ENCODE measurements at places on chromosomes 13 and 19. TPM values are rescaled to one million over a fixed set of nuclear protein-coding genes. Genes with fewer than 3 reads are reported as not detected.

The CGB8 gene
- not detected for total RNA-seq

The KLK4 gene
- not detected for total RNA-seq

The NALCN gene
- 4.4 TPM for total RNA-seq

DNA sequence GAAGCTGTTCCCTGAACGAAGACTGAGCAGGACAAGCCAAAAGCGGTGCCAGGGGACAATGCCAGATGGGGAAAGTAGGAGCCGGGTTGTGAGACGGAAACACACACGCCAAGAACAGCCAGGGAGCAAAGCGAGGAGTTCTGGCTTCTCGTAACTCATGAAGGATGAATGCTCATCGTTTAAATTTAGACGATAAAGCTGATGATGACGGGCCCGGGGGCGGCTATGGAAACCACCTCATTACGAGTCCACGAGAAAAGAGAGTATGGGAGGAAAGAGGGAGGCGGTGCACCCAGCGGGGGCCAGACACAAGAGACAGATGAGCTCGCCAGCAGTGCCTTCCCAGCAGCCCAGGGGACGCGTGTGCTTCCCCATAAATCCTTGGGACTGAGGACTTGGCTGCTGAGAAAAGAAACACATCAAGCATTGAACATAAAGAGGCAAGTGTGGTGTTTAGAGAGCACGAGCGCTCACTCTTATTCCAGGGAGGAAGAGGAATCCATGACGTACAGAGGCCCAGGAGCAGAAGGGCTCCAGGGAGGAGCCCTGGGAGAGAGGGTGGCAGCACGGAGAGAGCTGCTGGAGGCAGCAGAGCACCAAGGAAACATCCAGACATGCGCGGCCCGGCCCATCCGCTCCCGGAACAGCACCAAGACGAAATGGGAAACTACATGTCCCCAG, 70.7 kb downstream of the EPS15L1 start:
- H3K27ac ChIP-seq = no peak overlapping the region
- H3K36me3 ChIP-seq = peaks cover 35% of the 10 kb centered on the region
- H3K4me1 ChIP-seq = no peaks in the 10 kb centered on the region
- H3K4me3 ChIP-seq = no peak overlapping the region

DNA sequence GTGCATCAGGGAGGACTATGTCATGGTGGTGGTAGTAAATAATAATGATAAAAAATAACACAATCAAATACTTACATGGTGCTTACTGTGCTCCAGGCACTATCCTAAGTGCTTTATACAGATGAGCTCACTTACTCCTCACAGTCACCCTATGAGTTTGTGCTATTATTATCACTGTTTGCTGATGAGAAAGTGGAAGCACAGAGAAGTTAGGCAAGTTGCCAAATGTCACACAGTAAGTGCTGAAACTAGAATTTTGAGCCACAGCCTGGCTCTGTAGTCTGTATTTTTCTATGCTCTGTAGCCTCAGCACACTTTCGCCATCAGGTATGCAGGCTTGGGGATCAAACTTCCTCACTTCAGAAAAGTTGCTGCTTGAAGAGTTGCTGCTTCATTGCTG, 46.6 kb downstream of the HTR2A start:
- H3K4me3 ChIP-seq = no peak overlapping the region
- H3K27me3 ChIP-seq = no peaks in the 10 kb centered on the region
- H3K4me1 ChIP-seq = no peaks in the 10 kb centered on the region
- no peaks in the 10 kb centered on the region for H3K36me3 ChIP-seq
- DNase-seq = no peak
- H3K27ac ChIP-seq = no peak overlapping the region

GRCh38 chr19:2127758-2128157, 23.6 kb downstream of the AP3D1 start:
- H3K4me3 ChIP-seq = no peak overlapping the region
- peaks cover 71% of the 10 kb centered on the region for H3K36me3 ChIP-seq
- no peaks in the 10 kb centered on the region for H3K4me1 ChIP-seq
- no peaks in the 10 kb centered on the region for H3K27me3 ChIP-seq
- no peak overlapping the region for H3K27ac ChIP-seq
- DNase-seq = no peak

DNA sequence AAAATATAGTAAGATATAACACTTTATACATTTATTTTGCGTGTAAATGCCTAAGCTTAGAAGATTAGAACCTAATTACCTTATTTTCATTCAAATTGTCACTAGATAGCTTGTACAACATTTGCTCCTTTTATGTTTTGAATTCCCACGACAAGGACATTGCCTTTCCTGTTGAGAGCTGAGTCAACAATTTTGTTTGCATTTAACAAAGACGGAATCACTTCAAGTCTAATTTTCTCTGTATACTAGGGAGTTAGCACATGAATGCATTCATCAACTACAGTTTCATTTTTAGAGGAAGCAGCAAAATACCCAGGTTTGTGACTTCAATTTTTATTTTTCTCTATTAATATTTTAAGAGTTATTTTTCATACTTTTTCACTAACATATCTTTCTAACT, 48.7 kb upstream of the PCCA start:
- DNase-seq = no peak
- H3K27me3 ChIP-seq = no peaks in the 10 kb centered on the region
- no peak overlapping the region for H3K27ac ChIP-seq

DNA sequence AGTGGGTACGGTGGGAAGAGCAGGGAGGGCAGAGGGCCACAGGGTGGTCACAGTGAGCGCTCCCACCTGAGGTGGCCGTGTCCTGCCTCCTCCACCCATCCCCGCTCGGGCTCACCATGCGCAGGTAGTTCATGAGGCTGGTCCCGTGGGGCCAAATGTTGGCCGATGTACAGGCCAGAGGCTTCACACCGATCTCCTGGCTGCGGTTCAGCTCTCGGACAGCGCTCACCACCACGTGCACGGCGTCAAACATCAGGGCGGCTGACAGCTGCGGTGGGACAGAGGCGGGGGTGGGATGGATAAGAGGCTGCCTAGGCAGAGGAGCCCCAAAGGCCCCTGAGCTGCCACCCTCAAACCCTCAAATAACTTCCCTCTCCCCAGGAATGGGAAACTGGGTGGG, 15.8 kb downstream of the GRIK5 start:
- DNase-seq = no peak
- H3K4me1 ChIP-seq = no peaks in the 10 kb centered on the region
- no peaks in the 10 kb centered on the region for H3K36me3 ChIP-seq
- no peaks in the 10 kb centered on the region for H3K27me3 ChIP-seq
- H3K4me3 ChIP-seq = no peak overlapping the region
- no peak overlapping the region for H3K27ac ChIP-seq

The TYROBP gene
- not detected for total RNA-seq

DNA sequence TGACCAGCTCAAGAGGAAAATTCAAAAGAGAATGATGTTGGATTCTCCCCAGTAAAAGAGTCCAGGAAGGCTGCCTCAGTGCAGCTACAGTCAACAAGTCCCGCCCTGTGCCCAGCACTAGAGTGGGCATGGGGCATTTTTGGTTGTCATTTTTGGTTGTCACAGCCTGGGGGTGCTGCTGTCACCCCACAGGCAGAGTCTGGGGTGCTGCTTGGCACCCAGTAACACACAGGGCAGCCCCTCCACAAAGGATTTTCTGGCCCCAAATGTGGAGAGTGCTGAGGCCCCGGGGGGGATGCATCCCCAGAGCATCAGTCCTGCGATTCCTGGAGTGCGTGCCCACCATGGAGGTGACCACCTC, 28.2 kb upstream of the TMEM255B start:
- H3K27ac ChIP-seq = no peak overlapping the region
- no peak overlapping the region for H3K4me3 ChIP-seq
- peaks cover 2% of the 10 kb centered on the region for H3K27me3 ChIP-seq
- no peaks in the 10 kb centered on the region for H3K36me3 ChIP-seq
- H3K4me1 ChIP-seq = no peaks in the 10 kb centered on the region

DNA sequence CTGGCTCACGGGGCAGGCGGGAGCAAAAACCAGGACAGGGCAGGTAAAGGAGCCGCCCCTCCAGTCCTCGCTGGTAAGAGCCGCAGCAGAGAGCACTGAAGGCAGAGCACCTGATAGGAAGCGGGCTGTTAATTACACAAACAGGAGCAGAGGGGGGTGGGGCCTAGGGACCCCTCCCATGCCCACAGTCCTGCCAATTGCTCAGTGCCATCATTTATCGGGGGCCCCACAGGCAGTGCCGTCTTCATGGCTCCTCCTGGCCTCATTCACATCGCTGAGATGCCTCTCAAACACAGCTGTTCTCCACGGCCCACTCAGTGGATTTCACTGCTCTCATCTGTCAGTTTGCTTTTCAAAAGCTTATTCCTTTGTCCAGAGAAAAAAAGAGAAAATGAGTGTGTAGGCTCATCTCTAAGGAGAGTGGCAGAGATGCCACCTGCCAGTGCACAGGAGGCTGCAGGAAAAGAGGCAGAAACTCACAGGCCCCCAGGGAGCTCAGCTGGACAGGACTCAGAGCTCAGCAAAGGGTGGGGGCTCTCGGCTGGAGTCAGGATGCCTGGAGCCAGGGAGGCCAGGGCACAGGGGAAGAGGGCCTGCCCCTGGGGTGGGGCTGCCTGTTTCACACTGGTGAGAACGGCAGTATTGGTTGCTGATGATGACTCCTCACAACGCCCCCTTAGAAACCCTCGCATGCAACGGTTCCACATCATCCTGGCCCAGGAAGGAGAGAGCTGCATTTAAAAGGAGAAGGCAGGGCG, 174.6 kb downstream of the COL4A1 start:
- H3K27me3 ChIP-seq = no peaks in the 10 kb centered on the region
- H3K4me3 ChIP-seq = no peak overlapping the region
- no peaks in the 10 kb centered on the region for H3K36me3 ChIP-seq
- no peak overlapping the region for H3K27ac ChIP-seq
- no peak for DNase-seq
- H3K4me1 ChIP-seq = peaks cover 22% of the 10 kb centered on the region

The GIPR gene
- total RNA-seq = not detected

The ZNF8 gene
- total RNA-seq = 6.3 TPM

The FAM83E gene
- total RNA-seq = 3.5 TPM

The ZNF559 gene
- 13.5 TPM for total RNA-seq

DNA sequence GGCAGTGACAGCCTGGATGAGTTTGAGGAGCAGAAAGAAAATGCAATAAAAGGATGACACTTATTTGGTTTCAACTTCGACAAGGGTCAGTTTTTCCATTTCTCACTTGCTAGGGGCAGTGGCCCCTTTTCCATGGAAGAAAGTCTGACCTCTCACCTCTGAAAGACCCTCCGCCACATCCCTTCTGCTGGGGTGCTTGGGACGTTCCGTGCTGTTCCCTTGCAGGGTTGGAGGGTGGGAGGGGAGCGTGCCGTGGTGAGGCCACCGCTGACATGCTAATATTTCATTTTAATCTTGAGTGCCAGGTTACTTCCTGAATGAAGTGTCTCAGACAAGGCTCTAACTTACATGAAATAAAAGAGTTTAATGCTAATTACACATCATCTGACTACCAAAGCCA, 5.2 kb upstream of the ZNF536 start:
- no peaks in the 10 kb centered on the region for H3K4me1 ChIP-seq
- H3K4me3 ChIP-seq = no peak overlapping the region
- H3K36me3 ChIP-seq = no peaks in the 10 kb centered on the region
- H3K27ac ChIP-seq = no peak overlapping the region
- H3K27me3 ChIP-seq = no peaks in the 10 kb centered on the region

- no peaks in the 10 kb centered on the region for H3K36me3 ChIP-seq
- peaks cover 5% of the 10 kb centered on the region for H3K4me1 ChIP-seq
- no peak overlapping the region for H3K27ac ChIP-seq
- no peak for DNase-seq
Measured at GRCh38 chr13:74931698-74932433, 550.1 kb downstream of the TBC1D4 start.
